ENCODE measurements at places on chromosomes 5 and 9.

- DNase-seq = no peak
Observed at GRCh38 chr9:106077731-106078130, 383.4 kb downstream of the TMEM38B start.

DNA sequence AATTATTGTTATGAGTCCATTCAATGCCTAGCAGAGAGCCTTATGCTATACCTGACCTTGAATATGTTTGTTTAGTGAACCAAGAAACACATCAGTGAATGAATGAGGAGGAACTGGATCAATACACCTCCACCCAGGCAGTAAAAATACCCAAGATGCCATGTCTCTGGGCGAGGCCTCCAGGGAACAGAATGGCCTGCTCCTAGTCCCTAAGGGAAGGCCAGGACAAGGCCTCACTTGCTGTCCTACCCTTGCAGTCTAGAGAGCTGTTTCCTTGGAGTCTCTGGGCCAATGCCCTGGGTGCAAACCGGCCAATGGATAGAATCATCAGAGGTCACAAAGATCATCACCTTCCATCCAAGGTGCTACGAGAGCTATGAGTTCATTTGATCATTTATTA is 26.1 kb downstream of the TNIP1 start:
- no peak for DNase-seq

GRCh38 chr5:95940758-95941682 is 20.6 kb downstream of the ELL2 start:
- DNase-seq = no peak

- DNase-seq = peak; percentile 72
Observed at GRCh38 chr9:3732077-3733038, 206.6 kb upstream of the RFX3 start.

DNA sequence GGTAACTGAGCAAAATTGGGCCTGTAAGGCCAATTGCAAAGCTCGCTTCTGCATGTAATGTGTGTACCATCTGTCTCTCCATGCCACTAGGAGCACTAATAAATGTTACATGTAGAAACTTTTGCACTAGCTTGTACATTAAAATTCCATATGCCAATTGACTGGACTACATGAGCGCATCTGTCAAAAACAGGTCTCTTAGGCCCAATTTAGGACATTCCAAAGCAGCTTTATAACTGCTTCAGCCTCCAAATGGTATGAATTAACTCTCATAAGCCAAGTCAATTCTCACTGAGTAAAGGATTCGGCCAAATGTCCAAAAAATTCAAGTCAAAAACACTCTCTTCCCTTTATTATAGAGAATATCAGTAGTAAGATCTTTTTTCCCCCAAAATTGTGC is 23.5 kb upstream of the FOXD1 start:
- DNase-seq = no peak

GRCh38 chr5:1262381-1262780 is 32.5 kb downstream of the TERT start:
- DNase-seq = no peak

DNA sequence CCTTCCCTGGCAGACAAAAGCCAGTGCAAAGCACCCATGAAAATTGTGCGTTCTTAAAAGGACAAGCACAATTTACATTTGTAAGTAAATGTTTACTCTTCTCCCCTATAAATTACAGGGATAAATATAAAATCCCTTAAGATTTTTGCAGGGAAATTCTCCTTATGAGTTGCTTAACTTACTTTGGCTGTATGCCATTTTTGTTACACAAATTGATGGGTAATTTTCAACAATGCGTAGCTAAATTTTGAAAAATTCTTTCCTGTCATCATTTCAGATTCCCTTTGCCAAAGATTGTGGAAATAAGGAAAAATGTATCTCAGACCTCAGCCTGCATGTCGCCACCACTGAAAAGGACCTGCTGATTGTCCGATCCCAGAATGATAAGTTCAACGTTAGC is 64.2 kb upstream of the ITGA2 start:
- no peak for DNase-seq

DNA sequence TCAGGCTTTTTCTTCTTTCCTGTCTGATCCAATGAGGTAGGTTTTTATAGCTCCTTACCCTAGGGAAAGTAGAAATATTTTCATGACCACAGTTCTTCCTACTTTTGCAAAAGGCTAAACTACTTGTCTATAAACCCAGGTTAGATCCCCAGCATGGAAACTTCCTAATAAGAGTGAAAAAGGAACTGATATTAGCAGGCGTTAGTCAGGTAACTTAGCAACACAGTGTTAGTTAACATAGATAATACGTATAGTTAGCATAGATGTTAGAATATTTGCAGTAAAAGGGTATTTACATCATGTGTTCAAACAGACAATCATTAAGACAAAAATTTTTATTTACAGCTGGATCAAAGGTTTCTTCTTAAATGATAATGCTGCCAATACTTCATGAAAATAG is 162.9 kb upstream of the DAB2 start:
- DNase-seq = no peak

DNA sequence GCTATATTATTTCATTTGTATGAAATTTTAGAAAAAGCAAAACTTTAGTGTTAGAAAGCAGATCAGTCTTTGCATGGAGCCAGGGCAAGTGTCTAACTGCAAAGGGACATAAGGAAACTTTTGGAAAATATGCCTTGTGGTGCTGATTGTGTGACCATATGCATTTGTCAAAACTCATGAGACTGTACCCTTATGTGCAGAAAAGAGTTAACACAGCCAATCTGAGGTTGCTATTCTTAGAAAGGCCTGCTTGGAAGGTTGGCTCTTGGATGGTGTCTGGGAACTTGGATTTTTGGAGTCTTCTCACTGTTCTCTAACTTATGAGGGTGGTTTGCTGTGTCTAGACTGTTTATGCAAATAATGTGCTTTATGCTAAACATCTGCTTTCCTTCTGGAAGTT is 76.6 kb downstream of the SNX18 start:
- DNase-seq = no peak

DNA sequence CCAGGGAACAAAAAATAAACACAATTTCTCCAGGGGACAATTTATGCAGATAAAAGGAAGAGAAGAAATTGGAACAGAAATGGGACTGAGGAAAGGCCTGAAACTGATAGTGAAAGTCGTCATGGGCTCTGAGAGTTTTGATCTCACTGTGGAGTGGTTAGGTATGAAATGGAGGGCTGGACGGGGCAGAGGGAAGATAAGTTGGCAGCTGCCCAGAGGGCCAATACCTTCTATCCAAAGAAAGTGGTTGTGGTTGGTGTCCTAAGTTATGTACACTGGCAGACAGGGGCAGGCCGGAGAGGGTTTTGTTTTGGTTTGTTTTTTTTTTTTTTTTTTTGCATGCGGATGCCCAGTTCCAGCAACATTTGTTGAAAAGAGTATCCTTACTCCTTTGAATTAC is 46.1 kb downstream of the ZNF618 start:
- no peak for DNase-seq

DNA sequence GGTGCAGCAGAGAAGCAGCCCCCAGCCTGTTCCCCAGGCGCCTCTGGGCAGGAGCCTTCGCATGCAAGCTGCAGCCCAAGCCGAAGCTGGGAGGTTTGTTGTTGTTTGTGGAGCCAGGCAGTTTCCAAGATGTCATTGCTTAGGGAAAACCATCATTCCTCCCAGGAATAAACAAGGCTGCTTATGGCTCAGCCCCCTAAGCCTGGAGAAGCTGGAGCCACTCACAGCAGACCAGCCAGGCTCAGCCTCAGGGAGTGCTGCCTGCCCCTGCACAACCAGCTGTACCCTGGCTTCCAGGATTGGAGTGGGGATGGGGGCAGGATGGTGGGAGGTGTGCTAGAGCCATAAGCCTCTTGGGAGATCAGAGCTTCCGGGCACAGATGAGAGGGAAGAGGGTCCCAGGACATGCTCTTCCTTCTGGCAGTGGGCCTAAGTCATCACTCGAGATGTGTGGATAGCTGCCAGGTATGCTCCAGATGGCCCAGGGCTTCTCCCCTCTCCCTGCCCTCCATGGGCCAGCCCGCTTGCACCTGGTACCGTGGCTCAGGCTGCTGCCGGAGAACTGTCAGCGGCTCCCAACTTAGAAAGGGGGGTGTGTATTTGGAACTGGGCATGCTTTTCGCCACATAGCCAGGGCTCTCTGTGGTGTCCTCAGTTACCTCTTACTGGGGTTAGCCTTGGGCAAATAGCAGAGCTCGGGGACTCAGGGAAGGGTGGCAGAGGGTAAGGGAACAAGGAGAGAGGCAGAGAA is 105.2 kb downstream of the RGS3 start:
- no peak for DNase-seq

DNA sequence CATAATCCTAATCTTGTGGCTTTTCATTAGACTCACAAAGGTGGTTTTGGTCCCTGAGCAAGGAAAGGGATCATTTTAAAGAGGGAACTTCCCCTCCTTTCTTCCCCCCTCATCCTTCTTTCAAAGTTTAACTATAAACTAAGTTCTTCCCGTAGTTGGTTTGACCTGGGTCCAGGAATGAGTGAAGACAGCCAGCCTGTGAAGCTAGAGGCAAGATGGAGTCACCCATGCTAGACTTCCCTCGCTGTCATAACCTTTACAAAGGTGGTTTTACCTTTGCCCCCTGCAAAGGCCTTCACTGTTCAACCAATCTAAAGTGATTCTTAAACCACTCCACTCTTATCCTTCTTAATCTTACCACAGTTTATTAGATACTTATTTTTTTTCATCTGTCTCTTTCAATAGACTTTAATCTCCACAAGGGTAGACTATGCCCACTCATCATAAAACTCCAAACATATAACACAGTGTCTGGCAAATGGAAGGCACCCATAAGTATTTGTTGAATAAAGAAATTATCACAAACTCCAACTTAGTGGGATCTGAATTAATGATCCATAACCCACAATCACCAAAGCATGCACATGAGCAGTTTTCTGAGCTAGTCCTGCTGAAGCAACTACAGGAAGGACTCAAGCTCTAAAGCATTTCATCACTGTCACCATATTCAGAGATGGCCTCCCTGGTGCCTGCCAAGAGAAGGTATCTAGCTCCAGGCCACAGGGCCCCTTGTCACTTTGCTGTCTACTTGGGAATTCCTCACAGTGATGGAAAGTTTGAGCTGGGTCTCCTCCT is 369.0 kb downstream of the SPOCK1 start:
- DNase-seq = no peak

- DNase-seq = no peak
Observed at GRCh38 chr9:4497855-4498254, 7.6 kb downstream of the SLC1A1 start.

DNA sequence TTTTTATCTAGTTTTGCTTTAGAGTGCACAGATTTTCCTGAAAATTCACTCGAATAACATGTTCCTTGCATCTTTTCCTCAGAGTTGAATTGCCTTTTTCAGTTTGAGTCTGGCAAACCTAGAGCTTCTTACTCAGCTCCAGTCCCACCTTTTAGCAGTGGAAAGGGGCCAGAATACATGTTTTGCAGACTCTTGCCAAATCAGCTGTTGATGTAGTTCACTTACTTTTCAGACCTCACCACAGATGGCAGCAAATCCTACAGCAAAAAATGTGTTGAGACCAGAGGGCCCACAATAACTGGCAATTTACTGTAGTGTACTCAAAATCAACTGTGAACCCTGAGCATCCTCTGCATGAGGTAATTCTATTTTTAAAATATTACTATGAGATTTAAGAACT is 545.2 kb upstream of the ACO1 start:
- no peak for DNase-seq

GRCh38 chr5:142141463-142141862 is 32.9 kb downstream of the NDFIP1 start:
- DNase-seq = no peak

GRCh38 chr9:131580358-131580757 is 35.0 kb downstream of the PRRT1B start:
- no peak for DNase-seq

- no peak for DNase-seq
Observed at GRCh38 chr5:3905521-3905920, 309.9 kb downstream of the IRX1 start.

GRCh38 chr5:104951829-104952228 is 1389.2 kb upstream of the NUDT12 start:
- no peak for DNase-seq

GRCh38 chr9:120358877-120359276 is 221.1 kb downstream of the CDK5RAP2 start:
- DNase-seq = no peak

DNA sequence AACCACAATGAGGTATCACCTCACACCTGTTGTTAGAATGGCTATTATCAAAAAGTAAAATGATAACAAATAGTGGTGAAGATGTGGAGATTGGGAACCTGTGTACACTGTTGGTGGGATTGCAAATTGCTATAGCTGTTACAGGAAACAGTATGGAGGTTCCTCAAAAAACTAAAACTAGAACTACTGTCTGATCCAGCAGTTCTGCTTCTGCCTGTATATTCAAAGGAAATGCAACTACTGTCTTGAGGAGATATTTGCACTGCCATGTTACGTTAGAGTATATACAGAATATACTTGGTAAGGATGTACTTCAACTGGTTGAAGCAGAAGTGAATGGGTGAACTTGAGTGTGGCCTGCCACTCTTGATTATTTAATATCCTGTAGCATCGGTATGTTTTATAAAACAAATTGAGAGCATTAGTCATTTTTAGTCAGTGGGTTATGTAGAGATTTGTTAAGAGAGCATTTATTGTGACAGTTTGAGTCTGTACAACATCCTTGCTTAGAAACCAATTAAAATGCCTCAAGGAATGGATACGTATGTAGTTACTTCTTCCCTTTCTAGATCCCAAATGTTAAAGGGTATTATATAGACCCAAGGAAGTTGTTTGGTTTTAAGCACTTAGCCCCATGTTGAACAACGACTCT is 37.5 kb downstream of the ZCCHC7 start:
- no peak for DNase-seq

Measured in stimulated activated CD4-positive, alpha-beta T cell treated with anti-CD3 and anti-CD28 coated beads, Interleukin-12 subunit alpha, Interleukin-12 subunit beta, amount 100 ng/mL, for 48 hours (primary cell).